Brain (organoid and tissue), 16 donors: ENCODE measurements at places on chromosomes 7 and 10.

- no peak for DNase-seq
Measured at GRCh38 chr7:112143582-112143981, 62.6 kb downstream of the DOCK4 start.

DNA sequence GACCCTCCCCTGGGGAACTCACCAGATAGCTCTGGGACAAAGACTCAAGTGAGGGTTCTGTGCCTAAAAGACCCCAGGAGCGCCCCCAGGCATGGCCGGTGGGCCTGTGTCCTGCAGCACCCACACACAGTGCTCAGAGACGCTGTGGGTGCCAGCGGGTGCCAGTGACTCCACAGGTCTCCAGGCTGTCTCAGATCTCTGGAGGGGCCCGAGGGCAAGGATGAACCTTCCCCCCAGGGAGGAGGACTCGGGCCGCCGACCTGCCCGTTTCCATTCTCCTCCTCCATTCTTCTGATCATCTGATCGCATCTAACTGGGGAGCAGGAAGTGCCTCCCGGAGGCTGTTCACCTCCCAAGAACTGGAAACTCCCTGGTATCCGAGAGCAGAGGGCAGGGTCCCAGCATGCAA is 980 bp downstream of the ADAM8 start:
- no peak for DNase-seq

GRCh38 chr10:52322936-52323335 is 8.9 kb downstream of the DKK1 start:
- no peak for DNase-seq

DNA sequence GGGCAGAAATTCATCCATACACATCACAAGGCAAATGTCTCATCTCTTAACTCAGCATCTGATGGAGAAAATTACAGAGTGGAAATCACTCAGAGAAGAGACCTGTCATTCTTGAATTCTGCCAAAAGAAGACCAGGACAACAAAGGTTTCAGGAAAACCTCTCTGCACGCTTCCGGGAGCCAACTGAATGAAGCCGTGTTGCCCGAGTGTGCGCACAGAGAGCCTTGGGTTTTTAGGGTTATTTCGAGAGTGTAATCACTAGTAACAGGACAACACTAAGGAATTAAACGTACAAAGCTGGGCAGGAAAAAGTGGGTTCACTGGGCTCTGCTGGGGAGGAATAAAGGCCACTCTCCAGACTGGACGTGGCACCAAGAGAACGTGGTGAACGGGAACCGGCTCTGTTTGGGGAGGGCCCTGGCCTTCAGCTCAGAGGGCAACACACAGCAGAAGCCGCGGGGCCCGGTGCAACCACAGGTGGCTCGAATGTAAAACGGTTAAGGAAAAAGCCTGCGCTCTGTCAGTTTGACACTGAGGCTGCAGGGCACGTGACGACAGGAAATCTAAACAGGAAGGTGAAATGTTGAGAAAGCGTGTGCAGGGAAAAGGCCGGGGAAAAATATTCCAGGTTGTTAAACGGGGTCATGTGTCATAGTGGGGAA is 331.5 kb downstream of the DNAJB6 start:
- DNase-seq, result no peak

DNA sequence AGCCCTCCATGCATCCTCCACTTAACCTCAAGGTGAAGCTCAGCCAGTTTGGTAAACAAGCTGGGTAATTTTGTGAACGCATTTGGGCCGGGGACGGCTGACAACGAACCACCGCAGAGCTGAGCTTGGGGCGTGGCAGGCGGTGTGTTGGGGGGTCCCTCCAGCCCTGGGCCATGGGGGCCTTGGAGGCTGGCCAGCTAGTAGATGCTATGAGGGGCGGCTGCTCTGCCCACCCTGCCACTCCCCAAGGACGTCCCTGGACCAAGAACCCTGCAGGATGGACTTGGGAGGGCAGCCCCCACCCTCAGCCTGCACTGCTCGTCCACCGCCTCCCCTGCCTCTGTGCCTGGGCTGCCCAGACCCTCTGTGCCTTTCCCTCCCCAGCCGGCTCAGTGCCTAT is 12.0 kb upstream of the SCART1 start:
- DNase-seq, result no peak

DNA sequence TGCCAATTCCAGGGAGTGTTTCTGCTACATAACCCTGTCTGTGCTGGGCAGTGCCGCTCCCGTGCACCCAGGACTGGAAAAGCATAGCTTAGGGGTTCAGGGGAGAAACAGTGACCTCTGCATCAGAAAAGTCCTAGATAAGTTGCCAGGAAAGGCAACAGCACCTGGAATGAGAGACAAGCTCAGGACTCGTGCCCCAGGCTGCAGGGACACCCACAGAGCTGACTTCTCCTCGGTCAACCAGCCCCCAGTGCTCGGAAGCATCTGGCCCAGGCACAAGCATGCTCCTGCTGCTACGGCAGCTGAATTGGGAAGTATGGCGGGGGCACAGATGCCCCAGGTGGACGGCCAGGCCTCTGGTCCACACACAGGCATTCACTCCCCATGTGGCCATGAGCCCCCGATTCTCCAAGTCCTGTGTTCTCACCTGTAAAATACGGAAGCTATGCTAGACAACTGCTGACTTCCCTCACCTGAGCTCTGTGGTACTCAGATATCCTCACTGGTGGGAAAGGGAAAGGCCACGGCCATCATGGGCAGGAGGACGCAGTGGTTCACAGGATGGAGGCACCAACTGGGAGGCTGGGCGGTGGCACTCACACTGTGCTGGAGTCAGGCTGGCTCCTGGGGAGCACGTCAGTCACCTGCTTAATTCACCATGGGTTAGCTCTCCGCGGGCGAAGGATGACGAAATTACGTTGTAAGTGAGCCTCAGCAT is 220.5 kb downstream of the PTPRN2 start:
- no peak for DNase-seq

- no peak for DNase-seq
Measured at GRCh38 chr10:30029872-30030256, 29.5 kb downstream of the JCAD start.

- no peak for DNase-seq
Measured at GRCh38 chr10:130875897-130876472, 435.5 kb downstream of the TCERG1L start.

GRCh38 chr10:73758704-73759511 is 14.7 kb downstream of the SEC24C start:
- no peak for DNase-seq

DNA sequence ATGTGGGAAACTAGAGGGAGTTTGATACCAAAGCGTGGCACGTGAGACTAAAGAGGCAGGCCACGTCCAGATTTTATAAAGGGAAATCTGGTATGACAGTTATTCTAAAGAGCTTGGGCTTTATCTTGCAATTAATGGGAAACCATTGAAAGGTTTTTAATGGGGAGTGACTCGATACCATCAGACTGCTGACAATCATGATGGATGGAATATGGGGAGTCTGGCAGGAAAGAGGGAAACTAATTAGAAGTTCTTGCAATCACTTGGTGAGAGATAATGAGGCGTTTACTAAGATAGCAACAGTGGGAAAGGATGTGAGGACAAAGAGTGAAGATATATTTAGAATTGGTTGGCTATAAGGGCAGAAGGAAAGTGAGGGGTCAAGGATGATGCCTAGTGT is 94.0 kb downstream of the MBL2 start:
- no peak for DNase-seq
